Activated CD4-positive, alpha-beta T cell treated with anti-CD3 and anti-CD28 coated beads, Interleukin-2, amount 50 U/mL, for 4 hours (primary cell): ENCODE measurements at places on chromosomes 2 and 18.
A peak's percentile ranks its signal among the peaks of the same experiment; 100 is the strongest.

DNA sequence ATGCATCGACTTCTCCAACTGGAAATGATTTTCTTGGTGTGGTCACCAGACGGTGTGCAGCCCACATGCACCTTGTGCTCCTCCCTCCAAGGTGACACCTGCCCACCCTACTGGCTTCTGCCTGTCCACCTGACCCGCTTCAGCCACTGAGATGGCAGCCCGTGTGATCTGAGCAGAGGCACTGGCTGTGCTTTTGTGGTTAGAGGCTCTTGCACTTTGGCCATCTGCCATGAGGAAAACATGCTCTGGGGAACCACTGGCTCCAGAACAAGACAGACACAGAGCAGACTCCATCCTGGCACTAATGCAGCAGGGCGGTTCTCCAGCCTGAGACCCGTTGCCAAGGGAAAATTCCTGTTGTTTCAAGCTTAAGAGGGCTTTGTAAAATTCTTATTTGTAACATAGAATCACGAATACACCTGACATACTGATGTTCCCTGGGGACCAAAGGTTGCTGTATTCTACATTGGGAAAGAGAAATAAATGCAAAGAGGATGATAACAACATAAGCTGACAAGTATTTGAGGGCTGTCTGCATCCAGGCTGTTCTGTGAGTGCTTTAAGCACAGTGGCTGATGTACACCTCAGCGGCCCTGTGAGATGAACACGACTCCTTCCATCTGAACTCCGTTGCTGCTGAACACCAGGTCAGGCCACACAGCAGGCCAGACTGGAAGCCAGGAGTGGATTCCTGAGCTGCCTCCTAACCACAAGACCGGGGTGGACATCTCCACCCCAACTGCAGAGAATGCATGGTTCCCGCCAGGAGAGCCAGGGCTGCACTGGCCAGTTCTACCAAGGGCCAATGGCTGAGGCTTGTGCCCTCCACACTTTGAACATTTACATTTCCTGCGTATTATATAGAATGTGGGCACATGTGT, 820.4 kb downstream of the GALR1 start:
- no peak for DNase-seq

GRCh38 chr2:75705921-75706320, 4.8 kb downstream of the GCFC2 start:
- DNase-seq: no peak

GRCh38 chr18:76989647-76990190, 142.9 kb downstream of the MBP start:
- DNase-seq: no peak

DNA sequence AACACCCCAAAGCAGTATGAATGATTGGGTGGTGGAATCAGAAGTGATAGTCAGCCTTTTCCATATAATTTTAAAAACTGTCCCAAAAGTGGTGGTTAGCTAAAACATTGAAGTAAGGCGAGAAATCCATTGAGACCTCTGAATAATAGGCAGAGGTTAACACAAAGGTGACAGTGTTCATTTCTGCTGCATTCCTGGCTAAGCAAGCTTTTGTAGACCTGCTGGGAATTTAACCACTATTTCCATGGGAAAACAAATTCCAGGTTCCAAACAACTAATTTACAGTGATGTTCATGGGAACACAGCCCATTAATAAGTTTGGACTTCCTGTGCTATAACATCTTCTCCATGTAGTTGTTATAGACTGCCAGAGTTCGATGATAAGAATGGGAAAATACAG, 6.3 kb upstream of the INO80D start:
- no peak for DNase-seq

DNA sequence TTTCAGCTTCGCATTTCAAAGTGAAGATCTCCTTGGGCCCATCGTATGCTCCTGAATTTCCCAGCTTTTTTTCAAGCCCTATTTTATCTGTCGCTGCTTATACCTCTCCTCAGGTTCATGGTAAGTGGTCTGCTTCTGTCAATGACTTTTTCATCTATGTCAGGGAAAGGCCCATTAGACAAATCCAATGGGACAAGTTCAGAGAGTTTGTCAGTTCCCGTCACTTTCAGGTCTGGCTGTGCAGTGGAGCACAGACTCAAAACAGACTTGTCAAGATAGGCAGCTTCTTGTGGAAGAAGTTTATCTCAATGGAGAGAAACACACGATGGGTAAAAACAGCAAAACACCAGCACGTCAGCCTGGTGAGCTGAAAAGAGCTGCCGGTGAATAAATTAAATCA, 100.9 kb upstream of the KLF7 start:
- DNase-seq: no peak

GRCh38 chr18:32771169-32771751, 1.6 kb downstream of the KLHL14 start:
- DNase-seq: no peak

GRCh38 chr2:130156624-130157004, 11.7 kb upstream of the CCDC74B start:
- no peak for DNase-seq

DNA sequence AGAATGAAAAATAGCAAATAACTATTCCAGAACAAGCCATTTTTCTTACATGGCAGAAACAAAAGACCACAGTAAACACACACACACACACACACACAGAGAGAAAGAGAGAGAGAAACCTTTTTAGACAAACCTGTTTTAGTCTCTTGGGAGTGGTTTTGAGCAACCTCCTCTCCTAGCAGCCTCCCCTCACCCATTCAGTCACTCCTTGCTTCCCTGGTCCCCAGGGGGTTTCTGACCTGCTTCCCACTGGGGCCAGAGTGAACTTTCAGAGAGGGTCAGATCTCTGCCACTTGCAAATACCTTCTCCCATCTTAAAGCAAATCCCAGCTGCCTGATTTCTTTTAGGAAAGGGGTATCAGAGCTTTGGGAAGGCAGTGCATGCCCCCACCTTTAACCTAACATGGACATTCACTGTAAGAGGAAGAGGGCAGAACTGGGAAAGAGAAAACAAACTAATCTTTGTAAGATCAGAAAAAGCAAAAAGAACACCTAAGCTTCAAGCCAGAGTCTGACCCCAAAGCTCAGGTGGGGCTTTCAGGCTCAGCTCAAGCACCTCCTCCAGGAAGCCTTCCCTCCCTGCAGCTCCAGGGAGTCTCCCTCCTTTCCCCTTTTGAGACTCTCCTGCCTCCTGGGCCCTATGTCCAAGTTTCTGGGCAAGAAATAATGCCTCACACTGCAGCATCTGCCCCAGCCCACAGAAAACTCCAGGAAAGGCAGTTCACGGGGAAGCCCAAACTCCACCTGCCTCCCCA, 2.7 kb downstream of the SDC1 start:
- DNase-seq: no peak

DNA sequence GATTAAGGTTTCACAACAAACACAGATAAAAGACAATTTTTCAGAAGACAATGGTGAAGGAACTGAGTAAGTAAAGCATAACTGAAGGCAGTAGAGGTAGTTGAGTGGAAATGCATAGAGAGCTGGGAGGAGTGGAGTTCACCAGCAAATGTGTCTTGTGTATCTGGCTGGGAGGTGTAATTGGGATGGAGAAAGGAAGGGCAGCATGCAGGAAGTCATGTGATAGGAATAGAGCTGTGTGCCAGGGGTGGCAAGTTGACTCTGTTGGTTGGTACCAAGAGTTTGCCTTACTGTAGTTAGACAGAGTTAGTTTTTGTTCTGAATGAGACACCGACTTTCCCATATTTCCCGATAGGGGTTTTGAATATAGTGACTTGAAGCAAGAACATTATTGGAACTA, 56.3 kb downstream of the FMNL2 start:
- DNase-seq: no peak

GRCh38 chr2:28449488-28450395, 46.1 kb upstream of the PLB1 start:
- DNase-seq: peak; percentile 81
